ENCODE measurements at places on chromosomes 2 and 18. TPM values are rescaled to one million over a fixed set of nuclear protein-coding genes. Genes with fewer than 3 reads are reported as not detected.

LHCGR gene
- total RNA-seq = 5.7 TPM

DNA sequence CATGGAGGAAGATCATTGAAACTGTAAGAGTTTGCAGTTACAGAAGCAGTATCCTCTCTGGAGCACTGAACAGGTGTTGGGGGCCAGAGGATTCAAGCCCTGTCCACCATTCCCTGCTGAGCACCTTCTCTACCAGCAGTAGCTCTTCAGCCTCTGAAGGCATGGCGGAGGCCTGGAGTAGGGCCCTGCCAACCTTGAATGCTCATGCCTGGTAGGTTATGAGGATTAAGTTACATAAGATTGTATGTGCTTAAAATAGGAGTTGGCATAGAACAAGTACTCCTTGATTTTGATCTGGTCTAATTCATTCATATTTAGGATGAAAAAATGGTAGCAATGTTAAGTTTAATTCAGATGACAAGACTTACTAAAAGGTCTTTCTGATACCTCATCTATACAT, 40.2 kb downstream of the FMNL2 start:
- H3K36me3 ChIP-seq = no peaks in the 10 kb centered on the region
- no peaks in the 10 kb centered on the region for H3K27me3 ChIP-seq
- H3K4me1 ChIP-seq = peaks cover 1% of the 10 kb centered on the region
- H3K27ac ChIP-seq = no peak overlapping the region
- no peak overlapping the region for H3K4me3 ChIP-seq

DNA sequence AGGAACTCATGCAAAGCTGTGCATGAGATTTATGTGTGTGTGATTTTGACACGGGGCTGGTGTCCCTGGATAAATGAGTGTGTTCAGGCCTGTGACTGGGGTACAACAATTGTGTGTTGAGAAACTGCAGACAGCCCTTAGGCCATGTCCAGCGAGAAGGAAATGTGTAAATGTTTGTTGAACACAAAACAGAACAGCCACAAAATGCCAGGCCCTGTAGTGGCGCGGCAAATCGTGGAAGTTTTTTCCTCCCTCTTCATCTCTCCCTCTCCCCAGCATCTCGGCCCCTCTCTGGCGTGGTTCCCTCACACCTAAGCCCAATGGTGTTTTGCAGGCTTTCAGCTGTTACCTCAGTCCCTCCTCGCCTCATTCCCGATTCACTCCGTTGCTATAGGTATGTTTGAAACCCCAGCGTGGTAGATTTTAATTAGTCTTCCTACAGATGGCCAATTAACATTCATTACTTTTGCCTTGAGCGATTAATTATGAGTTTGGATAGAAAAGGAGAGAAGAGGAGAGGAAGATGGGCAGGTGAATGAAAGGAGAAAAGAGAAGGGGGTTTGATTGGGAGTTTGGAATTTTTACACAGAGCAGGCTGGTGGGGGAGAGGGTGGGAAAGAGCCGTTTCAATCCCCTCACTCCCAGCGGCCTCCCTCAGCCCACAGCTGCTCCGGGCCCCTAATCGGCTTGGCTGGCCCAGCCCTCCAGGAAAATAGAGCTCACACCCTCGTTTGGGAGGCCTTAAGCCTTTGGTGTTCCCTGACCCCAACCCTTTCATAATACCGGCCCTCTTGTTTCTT, 10.8 kb downstream of the SPR start:
- H3K4me3 ChIP-seq = no peak overlapping the region
- H3K27ac ChIP-seq = no peak overlapping the region
- peaks cover 7% of the 10 kb centered on the region for H3K4me1 ChIP-seq
- no peaks in the 10 kb centered on the region for H3K36me3 ChIP-seq
- no peak for DNase-seq

EPB41L3 gene
- 68.8 TPM for total RNA-seq

DNA sequence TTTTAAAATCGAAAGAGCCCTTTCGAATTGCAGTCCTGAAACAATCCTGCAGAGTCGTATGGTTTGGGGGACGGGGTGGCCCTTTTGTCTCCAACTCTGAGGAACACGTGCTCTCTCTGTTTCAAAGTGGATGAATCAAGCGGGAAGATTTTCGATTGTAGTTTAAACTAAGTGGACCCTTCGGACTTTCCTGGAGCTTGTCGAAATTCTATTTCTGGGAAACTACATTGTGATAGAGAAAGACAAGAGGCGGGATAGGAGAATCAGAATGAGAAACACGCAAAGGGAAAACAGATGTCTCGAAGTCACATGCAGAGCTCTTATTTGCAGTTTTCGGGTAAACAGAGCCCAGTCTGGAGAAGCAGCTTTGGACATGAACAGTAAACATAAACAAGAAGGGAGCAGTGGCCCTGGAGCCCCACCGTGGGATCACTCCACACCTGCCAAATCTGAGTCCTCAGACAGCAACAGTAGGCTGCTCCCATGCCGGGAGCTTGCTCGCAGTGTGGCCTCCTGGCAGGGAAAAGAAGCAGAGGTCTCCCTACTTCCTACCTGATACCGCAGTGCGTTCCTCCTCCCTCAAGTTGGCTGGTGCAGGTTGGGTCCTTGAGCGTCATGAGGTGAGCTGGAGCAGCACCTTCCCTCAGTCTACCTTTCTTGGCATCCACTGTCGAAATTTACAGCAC, 202.4 kb downstream of the SLC4A3 start:
- no peak for DNase-seq
- H3K36me3 ChIP-seq = no peaks in the 10 kb centered on the region
- H3K27ac ChIP-seq = no peak overlapping the region
- no peak overlapping the region for H3K4me3 ChIP-seq
- H3K27me3 ChIP-seq = no peaks in the 10 kb centered on the region

Data from tibial nerve (tissue), 4 donors.